ENCODE measurements at places on chromosomes 2 and 18. TPM values are rescaled to one million over a fixed set of nuclear protein-coding genes. Genes with fewer than 3 reads are reported as not detected.

The LYG2 gene
- total RNA-seq: not detected

The ALK gene
- not detected for total RNA-seq

The COBLL1 gene
- total RNA-seq: 43.7 TPM

The PREPL gene
- total RNA-seq: 56.0 TPM

The TMEM163 gene
- not detected for total RNA-seq

The APCDD1 gene
- 41.3 TPM for total RNA-seq

The ZNF521 gene
- 29.7 TPM for total RNA-seq

The SFT2D3 gene
- total RNA-seq: 7.1 TPM

GRCh38 chr18:66826211-66826610 lies 222.3 kb upstream of the CDH19 start:
- H3K4me3 ChIP-seq: no peak overlapping the region
- no peak for DNase-seq
- H3K27me3 ChIP-seq: no peaks in the 10 kb centered on the region
- H3K36me3 ChIP-seq: no peaks in the 10 kb centered on the region
- no peaks in the 10 kb centered on the region for H3K4me1 ChIP-seq

GRCh38 chr2:95158891-95159619 lies 593 bp downstream of the ZNF514 start:
- H3K27ac ChIP-seq: no peak overlapping the region
- peaks cover 29% of the 10 kb centered on the region for H3K36me3 ChIP-seq
- H3K27me3 ChIP-seq: no peaks in the 10 kb centered on the region
- H3K4me1 ChIP-seq: peaks cover 9% of the 10 kb centered on the region
- H3K4me3 ChIP-seq: peak overlapping the region; percentile 81

DNA sequence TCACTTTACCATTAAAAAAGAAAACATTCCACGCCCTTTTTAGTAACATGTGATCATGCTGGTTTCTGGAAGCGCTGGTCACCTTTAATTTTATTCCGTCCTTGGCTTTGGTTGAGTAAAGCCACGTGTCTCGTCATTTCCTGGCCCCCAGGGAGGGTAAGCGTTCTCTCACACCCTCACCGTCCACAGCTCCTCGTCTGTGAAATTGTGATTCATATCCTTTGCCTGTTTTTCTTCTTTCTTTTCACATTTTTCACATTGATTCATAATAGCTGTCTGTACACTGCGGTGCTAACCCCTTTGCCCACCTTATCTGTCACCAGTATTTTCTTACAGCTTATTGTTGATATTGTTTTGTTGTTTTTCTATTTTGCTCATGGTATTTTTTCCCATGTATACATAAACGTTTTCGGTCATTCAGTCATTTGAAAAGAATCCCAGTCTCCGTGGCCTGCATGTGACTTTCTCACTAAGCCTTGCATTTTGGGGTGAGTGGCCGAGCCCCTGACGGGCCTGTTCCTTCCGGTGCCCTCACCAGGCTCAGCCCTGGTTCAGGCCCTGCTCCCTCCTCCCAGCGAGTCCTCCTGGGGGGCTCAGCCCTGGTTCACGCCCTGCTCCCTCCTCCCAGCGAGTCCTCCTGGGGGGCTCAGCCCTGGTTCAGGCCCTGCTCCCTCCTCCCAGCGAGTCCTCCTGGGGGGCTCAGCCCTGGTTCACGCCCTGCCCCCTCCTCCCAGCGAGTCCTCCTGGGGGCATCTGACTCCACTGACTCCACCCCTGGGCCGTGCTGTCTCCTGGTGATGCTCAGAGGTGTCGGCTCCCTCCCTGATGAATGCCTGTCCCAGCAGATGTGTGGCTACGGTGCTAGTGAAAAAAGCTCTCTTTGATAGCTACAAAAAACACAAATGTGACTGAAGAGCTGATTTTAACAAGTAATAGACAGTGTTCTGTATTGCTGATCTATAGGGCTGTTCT lies 249.7 kb upstream of the PXDN start:
- peak overlapping the region; percentile 98 for H3K27ac ChIP-seq
- no peak for DNase-seq
- peaks cover 63% of the 10 kb centered on the region for H3K4me1 ChIP-seq
- H3K36me3 ChIP-seq: no peaks in the 10 kb centered on the region

- DNase-seq: no peak
- H3K4me1 ChIP-seq: peaks cover 1% of the 10 kb centered on the region
- H3K4me3 ChIP-seq: no peak overlapping the region
- H3K36me3 ChIP-seq: no peaks in the 10 kb centered on the region
Measured at GRCh38 chr2:23460228-23460627, 75.2 kb downstream of the KLHL29 start.

DNA sequence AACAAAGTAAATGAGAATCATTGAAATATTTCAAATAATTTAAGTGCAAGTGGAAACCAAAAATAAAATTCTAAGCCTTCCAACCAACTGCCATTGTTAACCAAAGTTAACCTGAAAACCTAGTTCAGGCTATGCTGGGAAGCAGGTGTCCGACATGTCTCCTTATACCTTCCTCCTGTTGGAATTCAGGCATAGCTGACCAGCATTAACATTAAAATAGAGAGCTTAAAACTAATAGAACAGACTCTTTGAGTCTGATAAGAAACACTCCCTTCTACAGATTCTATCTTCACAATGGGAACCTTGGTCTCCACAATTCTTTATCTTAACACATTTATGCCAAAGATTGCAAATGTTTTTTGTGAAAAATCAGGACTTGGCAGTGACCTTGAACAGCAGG lies 1004.9 kb upstream of the NRXN1 start:
- H3K36me3 ChIP-seq: no peaks in the 10 kb centered on the region
- peaks cover 2% of the 10 kb centered on the region for H3K27me3 ChIP-seq
- H3K4me1 ChIP-seq: no peaks in the 10 kb centered on the region
- H3K4me3 ChIP-seq: no peak overlapping the region
- no peak for DNase-seq
- no peak overlapping the region for H3K27ac ChIP-seq

DNA sequence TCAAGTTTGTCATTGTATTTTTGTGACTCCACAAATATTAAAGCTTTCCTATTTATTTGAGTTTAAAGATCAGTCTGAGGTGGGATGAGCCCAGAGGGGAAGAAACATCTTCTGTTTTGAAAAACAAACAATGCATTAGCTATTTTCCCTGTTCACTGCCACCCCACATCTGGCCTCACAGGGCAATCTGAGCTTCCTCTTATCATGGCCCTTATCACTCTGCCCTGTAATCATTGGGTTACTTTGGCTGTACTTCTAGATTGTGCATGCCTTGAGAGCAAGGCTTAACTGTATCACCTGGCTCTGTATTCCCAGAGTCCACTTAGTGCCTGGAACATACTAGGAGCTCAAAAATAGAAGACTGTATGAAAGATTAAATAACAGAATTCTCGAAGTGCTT lies 241.6 kb upstream of the NT5C1B start:
- H3K27ac ChIP-seq: no peak overlapping the region
- peaks cover 38% of the 10 kb centered on the region for H3K4me1 ChIP-seq
- no peak overlapping the region for H3K4me3 ChIP-seq
- no peaks in the 10 kb centered on the region for H3K27me3 ChIP-seq
- DNase-seq: no peak

DNA sequence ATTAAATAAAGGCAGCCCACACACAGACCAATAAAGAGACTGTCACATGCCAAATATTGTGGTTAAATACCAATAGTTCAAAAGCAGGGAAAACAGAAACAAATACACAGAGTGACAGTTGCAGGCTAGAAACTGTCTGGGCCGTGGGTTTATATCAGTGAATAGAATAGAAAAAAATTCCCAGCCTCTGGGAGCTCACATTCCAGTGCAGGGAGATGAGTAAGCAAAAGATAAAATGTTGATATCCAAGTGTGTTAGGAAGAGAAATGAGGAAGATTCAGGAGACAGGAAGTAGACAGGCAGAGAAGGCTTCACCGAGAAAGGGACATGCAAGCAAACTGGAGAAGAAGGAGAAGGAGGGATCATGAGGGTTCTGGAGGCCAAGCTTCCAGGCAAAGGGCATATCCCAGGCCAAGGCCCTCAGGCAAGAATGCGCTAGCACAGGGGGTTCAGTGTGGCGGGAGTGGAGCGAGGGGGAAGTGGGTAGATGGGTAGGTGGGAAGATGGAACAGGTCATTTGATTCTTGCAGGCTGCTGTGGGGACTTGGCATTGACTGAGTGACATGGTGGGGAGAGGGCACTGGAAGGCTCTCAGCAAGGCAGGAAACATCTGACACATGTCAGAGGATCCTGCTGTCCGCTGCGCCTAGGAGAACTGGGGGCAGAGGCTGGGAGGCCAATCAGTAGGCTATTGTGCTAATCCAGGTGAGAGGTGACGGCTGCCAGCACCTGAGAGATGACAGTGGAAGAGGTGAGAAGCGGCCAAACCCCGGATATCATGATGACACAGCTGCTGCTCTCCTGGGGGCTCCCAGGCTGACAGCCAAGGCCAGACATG lies 89.2 kb downstream of the ZBTB7C start:
- no peak for DNase-seq
- H3K36me3 ChIP-seq: no peaks in the 10 kb centered on the region
- H3K4me1 ChIP-seq: peaks cover 33% of the 10 kb centered on the region

GRCh38 chr2:168293766-168294165 lies 46.4 kb upstream of the STK39 start:
- DNase-seq: no peak
- H3K4me1 ChIP-seq: peaks cover 3% of the 10 kb centered on the region
- H3K36me3 ChIP-seq: no peaks in the 10 kb centered on the region
- H3K4me3 ChIP-seq: no peak overlapping the region
- no peaks in the 10 kb centered on the region for H3K27me3 ChIP-seq

DNA sequence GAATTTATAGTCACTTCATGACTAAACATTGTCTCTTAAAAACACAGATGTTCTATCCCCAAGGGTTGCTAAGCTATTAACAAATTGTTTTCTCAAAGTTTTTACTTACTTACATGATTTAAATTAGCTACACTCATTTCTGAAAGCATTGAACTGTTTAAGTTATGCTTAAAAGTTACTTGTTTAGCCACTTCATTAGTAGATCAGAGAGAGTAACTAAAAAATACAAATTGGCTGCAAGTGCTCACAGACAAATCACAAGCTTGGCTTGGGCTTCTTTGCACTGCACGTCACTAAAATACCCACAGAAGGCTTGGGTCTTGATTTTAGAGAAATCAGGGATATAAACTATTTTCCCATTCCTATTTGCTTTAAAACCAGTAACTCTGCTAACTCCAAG lies 114.1 kb upstream of the SMAD7 start:
- peaks cover 3% of the 10 kb centered on the region for H3K4me1 ChIP-seq
- no peak overlapping the region for H3K27ac ChIP-seq
- H3K27me3 ChIP-seq: no peaks in the 10 kb centered on the region
- no peak overlapping the region for H3K4me3 ChIP-seq

DNA sequence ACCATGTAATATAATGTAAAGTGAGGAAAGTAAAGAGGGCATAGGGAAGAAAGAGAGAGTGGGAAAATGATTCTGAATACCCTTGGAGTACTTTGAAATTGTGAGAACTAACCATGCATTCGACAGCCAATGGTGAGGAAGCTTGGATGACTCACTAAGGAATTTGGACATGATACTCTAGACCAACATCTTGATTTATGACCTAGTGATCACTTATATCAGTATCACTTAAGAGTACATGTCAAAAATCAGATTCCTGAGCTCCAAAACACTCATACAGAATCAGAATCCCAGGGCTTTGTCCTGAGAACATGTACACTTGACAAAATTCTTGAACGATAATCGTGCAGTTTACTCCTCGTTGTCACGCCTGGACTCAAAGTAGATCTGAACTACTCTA lies 1899.8 kb upstream of the PIK3C3 start:
- no peak for DNase-seq
- H3K4me1 ChIP-seq: no peaks in the 10 kb centered on the region
- no peaks in the 10 kb centered on the region for H3K36me3 ChIP-seq
- peaks cover 3% of the 10 kb centered on the region for H3K27me3 ChIP-seq
- H3K27ac ChIP-seq: no peak overlapping the region

- no peak overlapping the region for H3K4me3 ChIP-seq
- H3K36me3 ChIP-seq: peaks cover 4% of the 10 kb centered on the region
Measured at GRCh38 chr2:236547725-236548124, 21.9 kb upstream of the ACKR3 start.

GRCh38 chr2:193841384-193842150 lies 1646.8 kb upstream of the TMEFF2 start:
- peaks cover 59% of the 10 kb centered on the region for H3K4me1 ChIP-seq
- no peak for DNase-seq
- no peaks in the 10 kb centered on the region for H3K27me3 ChIP-seq
- H3K27ac ChIP-seq: peak overlapping the region; percentile 84
- H3K36me3 ChIP-seq: no peaks in the 10 kb centered on the region
- H3K4me3 ChIP-seq: no peak overlapping the region

GRCh38 chr2:104919127-104919526 lies 65.2 kb downstream of the POU3F3 start:
- no peak for DNase-seq
- no peaks in the 10 kb centered on the region for H3K4me1 ChIP-seq
- no peaks in the 10 kb centered on the region for H3K27me3 ChIP-seq
- H3K36me3 ChIP-seq: peaks cover 3% of the 10 kb centered on the region

DNA sequence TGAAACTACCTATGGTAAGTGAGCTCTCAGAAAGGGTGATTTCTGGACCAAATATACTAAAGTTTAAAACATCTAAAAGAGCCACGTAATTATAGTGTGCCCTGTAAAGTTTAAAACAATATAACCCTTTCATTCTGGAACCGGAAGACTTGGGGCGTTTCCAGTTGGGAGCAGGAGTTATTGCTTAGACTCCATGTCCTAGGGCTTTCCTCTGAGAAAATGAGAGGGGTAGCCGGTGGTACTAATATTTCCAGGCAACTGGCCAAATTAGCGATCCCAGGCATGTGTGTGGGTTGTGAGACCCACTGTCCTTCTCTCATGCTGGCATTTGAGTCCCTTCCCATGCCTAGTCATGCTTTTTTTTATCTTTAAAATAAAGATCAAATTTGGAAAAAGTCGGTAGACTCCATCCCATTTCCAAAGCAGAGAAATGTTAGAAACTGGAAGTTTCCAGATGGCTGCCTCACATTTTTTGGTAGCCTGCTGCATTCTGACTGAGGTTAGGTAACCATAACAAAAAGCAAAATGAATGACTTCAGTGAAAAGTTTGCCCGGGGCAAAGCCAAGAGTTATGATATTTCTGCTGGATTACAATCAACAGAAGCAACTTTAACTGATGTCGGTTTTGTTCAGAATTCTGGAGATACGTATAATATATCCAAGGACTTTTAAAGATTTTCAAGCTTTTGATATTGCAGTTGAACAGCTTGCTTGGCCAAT lies 227.4 kb downstream of the SS18 start:
- H3K4me1 ChIP-seq: peaks cover 15% of the 10 kb centered on the region
- no peaks in the 10 kb centered on the region for H3K36me3 ChIP-seq
- no peaks in the 10 kb centered on the region for H3K27me3 ChIP-seq

- no peak overlapping the region for H3K4me3 ChIP-seq
- no peak for DNase-seq
- no peaks in the 10 kb centered on the region for H3K4me1 ChIP-seq
- H3K27ac ChIP-seq: no peak overlapping the region
- peaks cover 6% of the 10 kb centered on the region for H3K27me3 ChIP-seq
- no peaks in the 10 kb centered on the region for H3K36me3 ChIP-seq
Measured at GRCh38 chr18:75714766-75715165, 287.3 kb upstream of the SMIM21 start.

DNA sequence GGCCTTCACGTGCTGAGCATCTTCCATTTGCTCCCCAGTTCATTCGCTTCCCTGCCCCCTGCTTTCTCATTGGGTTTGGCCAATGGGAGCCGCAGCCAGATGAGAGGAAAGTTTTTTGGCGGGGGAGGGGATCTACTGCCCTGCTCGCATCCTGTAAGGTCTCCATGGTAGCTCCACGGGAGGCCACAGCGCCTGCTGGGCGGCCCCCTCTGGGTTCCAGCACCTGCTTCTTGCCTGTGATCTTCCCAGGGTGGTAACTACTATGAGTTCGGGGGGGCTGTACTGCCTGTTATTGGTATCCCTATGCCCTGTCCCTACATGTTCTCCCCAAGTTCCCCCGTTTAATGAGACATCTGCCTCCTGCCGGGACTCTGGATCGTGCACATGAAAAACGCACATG lies 57.2 kb downstream of the INPP5D start:
- peak; percentile 35 for DNase-seq
- no peak overlapping the region for H3K4me3 ChIP-seq
- no peaks in the 10 kb centered on the region for H3K36me3 ChIP-seq
- peaks cover 29% of the 10 kb centered on the region for H3K27me3 ChIP-seq
- H3K4me1 ChIP-seq: no peaks in the 10 kb centered on the region

Measured in chondrocyte (in vitro differentiated cells).